ENCODE measurements at places on chromosomes 6 and 20.

GRCh38 chr6:82362878-82363427 lies 664 bp upstream of the TPBG start:
- no peak for DNase-seq

GRCh38 chr20:37880726-37881591 lies 22.0 kb upstream of the VSTM2L start:
- no peak for DNase-seq

DNA sequence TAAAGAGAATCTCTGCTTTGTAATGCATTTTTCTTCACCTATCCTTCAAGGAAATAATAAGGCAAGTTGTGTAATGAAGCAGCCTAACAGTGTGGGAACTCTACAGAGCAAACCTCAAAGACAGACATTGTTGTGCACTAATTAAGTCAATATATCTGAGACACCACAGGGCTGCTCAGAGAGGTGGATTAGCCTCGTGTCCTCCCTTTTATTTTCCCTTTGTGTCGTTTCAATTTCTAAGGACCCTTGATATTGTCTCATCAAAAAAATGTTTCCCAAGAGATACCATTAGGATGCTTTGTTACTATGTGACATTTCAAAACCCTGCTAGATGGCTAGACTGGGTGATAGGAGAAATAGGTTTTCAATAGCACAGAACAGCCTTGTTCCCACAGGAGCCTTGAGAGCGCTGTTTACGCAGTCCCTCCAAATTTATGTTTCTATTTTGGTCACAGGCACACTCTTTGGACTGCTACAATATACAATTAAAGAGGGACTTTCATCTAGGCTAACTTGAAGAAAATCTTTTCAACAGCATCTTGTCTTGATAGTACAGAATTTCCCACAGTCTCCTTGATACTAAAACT lies 23.1 kb downstream of the UBE3D start:
- no peak for DNase-seq

GRCh38 chr6:37182736-37183590 lies 13.0 kb downstream of the PIM1 start:
- DNase-seq, result peak; percentile 26

DNA sequence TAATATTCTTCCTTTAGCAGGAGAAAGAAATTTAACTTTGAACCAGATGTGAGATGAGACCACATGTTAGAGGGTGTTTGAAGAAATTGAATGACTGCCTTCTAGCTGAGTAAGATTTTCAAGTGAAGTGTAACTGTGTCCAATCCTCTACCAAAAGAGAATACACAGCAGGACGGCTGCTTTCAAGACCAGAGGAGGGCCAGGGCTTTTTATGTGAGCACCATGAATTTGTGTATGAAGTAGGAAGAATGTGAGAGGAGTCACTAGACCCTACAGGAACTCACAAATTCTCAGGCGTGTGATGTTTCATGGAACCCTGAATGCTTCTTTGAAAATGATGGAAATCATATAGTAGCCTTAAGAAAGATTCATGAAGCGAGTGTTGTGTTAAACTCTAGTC lies 56.8 kb upstream of the SPACA1 start:
- no peak for DNase-seq

GRCh38 chr20:39381595-39381994 lies 419.5 kb downstream of the DHX35 start:
- no peak for DNase-seq

GRCh38 chr6:141521440-141521839 lies 611.3 kb upstream of the GJE1 start:
- no peak for DNase-seq

- DNase-seq, result no peak
Observed at GRCh38 chr6:129686941-129687627, 22.9 kb downstream of the ARHGAP18 start.

- no peak for DNase-seq
Observed at GRCh38 chr6:158544428-158544827, 15.5 kb upstream of the TMEM181 start.

DNA sequence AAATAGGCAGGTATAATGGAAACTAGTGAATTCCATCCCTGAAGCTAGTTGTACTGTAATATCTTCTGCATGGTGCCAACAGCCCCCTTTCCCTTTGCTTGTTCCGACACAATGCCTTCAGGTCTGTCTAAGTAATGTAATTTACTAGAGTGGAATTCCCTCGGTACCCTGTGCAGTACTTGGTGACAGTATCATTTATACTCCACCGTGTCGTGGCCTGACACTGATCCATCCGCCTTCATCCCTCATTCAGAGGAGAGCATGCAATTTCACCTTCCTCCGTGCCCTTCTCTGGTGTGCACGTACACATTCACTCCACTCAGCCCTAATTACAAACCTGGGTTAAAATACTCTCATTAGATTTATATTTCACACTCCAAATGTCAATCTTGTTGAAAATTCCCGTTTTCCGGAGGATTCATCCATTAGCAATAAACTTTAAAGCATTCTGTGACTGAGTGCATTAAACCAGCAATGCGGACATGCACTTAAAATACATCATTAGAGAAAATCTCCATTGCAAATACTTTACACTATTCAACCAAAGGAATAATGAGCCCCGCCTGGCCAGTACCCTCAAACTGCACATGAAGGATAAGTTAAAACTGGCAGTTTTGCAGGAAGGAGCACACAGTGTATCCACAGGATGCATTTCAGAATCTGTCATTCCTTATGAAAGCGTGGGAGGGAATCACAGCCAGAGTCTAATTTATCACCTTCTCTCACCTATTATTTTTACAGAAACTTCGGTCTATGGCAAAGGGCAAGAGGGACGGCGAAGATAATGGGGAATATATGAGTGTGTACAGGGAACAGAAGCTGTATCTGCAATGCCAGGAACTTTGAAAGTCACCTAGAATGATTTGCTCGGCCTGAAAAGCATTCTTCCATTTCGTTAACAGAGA lies 182.5 kb downstream of the GJA10 start:
- no peak for DNase-seq

DNA sequence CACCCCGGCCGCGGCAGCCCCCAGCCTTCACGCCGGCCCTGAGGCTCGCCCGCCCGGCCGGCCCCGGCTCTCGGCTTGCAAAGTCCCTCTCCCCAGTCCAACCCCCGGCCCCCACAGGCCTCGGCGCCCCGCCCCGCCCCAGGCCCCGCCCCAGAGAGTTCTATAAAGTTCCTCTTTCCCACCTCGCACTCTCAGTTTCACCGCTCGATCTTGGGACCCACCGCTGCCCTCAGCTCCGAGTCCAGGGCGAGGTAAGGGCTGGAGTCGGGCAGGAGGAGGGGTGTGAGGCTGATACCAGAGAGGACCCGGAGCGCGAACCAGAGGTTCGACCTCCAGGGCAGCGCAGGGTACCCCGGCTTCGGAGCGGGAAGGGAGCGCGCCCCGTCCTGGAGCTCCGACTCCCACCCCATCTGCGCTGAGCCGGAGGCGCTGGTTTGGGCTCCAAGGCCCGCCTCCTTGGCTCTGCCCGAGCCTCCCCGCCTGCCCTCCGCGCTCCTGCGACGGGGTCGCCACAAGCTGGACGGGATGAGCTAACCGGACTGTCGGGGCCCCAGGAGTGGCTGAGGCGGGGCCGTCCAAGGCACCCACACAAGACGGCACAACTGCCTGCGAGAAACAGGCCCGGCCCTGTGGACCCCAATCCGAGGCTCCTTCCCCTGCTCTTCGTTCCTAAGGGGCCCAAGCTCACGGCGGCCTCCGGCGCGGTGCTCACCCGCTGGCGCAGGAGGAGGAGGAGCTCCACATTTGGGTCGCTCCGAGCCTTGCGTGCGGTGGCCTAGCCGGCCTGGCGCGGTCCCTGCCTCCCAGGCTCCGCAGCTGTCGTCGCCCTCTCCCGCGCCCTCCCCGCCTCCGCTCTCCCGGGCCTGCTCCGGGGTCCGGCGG lies at the start of gene IRF4:
IRF4 (plus strand) TSS at position 194 of the 882 bp plus-strand sequence. CDS start 1,401 bp downstream, outside the sequence.
- DNase-seq, result peak; percentile 49

DNA sequence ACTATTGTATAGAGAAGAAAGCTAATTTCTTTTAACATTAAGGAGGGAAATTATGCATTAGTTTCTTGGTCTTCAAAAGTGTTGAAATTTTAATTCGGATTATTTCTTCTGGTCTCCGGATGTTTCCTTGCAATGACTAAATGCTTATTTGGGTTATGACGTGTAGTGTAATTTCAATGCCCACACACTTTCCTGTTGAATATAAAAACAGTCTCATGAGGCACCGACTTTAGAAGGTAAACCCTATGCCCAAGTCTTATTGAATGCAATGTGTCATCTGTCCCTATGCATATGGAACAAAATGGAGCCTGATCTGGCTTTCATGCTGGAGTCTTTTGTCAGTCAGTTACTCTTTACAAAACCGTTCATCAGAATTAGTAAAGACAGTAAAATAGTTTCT lies 17.7 kb downstream of the GJA1 start:
- DNase-seq, result no peak

- DNase-seq, result no peak
Observed at GRCh38 chr6:89260832-89261231, 43.7 kb upstream of the GABRR1 start.

GRCh38 chr6:3517350-3517749 lies 60.5 kb upstream of the SLC22A23 start:
- no peak for DNase-seq

GRCh38 chr6:145067430-145067829 lies 667.9 kb downstream of the EPM2A start:
- no peak for DNase-seq

GRCh38 chr6:100913400-100914276 lies 32.5 kb upstream of the ASCC3 start:
- DNase-seq, result no peak

DNA sequence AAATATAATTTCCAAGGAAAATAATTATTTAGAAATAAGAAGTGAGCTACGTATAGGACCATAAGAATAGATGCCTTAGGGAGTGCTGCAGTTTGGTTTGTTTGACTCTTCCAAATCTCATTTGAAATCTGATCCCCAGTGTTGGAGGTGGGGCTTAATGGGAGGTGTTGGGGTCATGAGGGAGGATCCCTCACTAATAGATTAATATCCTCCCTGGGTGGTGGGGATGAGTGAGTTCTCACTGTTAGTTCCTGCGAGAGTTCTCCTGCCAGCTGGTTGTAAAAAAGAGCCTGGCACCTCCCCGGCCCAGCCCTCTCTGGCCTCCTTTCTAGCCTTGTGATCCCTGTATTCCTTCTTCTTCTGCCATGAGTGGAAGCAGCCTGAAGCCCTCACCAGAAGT lies 69.3 kb downstream of the RCAN2 start:
- no peak for DNase-seq

- peak; percentile 18 for DNase-seq
Observed at GRCh38 chr20:46520976-46521579, 7.7 kb upstream of the ZNF334 start.

- DNase-seq, result no peak
Observed at GRCh38 chr20:50193199-50193835, 2.7 kb downstream of the CEBPB start.

- DNase-seq, result no peak
Observed at GRCh38 chr6:113873043-113873667, 16.0 kb downstream of the MARCKS start.

DNA sequence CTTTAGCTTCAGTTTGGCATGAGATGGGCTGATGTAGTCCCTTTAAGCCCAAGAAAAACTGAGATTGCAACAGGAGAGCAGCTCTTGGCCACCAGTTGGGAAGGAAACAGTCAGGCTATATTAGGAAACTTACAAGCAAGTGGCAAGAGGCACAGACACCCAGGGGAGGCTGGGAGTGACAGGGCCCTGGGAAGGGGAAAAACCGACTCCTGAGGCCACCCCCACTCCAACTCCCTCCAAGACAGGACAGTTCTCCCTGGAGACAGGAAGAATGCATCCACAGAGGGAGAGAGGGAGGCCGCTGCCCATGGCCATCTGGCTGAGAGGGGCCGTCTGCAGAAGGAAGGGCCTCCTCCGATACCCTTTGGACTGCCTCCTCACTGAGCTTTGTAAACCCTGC lies 20.5 kb downstream of the JPH2 start:
- no peak for DNase-seq

- no peak for DNase-seq
Observed at GRCh38 chr6:147578159-147578558, 69.7 kb downstream of the SAMD5 start.

- no peak for DNase-seq
Observed at GRCh38 chr20:17694767-17695166, 5.0 kb upstream of the BANF2 start.

GRCh38 chr6:37432590-37432915 lies 468 bp upstream of the CMTR1 start:
- no peak for DNase-seq
